HT1080 (cell line): ENCODE measurements at places on chromosomes 7 and 10.

DNA sequence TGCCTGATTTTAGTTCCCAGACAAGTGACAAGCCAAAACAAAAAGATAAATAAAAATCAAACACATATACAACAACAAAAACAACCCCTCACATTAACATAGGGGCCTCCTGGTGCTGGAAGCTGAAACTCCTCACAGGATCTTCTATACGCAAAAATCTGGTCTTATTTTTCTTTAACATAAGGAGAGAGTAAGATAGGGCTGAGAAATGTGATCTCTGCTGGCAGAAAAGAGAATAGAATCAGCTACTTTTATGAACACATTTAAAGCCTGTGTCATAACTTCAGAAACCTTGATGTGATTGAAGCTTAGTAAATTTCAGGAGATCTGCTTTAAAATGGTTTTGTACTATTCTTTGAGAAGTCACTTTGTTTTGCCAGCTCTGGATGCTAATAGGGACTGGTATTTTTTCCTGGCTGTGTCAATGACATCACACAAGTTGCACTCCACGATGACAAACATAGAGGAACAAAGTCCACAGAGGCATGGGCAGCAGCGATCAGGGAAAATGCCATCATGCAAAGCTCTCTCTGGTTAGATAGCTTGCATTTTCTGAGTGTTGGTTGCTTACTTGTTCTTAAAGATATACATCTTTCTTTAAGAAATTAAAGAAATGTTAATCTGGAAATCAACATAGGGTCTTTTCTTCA, 176.6 kb upstream of the SP4 start:
- no peak for DNase-seq

DNA sequence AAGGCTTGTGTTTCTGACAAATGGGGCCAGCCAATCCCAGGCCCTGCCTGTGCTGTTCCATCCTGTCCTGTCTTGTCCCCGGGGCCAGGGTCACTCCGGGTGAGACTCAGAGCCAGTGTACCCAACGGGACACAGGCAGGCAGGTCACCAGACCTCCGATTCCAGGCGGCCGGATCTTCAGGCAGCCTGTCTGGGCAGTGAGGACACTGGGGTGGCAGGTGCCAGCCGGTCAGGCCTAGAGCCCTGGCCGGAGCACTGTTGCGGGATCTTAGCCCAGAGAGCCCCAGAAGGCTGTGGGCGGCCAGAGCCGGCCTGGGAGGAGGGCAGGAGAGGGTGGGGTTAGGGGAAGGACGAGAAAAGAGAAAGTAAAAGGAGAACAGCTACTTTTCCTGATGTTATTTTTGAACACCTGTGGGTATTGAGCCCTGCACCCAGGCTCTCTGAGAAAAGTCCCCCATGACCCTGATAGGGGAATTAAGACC, 134.3 kb upstream of the TNRC18 start:
- DNase-seq: no peak

DNA sequence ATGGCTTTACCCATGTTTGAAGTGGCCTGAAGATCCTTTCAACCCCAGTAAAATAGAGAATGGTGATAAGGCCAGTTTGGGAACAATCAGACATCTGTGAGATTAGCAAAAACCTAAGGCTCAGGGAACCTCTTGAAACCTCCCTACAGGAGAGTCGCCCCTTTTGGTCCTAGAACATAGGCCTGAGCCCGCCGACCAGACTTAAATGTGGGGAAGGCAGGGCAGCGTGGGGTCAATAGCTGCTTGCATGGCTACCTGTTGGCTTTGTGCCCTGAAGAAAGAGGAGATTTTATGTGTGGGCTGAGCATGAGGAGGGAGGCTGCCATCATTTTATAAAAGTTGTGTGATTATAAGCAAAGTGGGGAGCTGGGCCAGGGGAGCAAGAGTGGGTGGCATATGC, 97.6 kb upstream of the TBX20 start:
- DNase-seq: no peak

DNA sequence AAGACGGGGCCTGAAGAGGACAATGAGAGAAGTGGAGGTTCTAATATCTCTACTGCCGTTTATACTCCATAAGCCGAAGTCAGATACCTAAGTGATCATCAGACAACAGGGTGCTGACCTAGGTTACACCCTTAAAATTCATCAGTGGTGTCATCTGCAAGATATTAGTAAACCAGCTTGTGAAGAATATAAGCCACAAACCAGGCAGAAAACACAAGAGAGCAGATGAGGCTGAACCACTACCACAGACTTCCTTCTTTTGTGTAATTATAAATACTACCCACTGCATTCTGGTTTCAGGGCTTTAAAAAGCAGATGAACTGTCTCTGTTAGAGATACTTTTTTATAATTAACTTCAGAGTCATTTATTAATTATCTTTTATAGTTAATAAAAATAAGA, 69.0 kb upstream of the LRRC17 start:
- DNase-seq: no peak
